ENCODE measurements at places on chromosomes 7 and 10.

- DNase-seq = peak; percentile 49
Measured at GRCh38 chr7:20064974-20065862, 152.0 kb downstream of the MACC1 start.

DNA sequence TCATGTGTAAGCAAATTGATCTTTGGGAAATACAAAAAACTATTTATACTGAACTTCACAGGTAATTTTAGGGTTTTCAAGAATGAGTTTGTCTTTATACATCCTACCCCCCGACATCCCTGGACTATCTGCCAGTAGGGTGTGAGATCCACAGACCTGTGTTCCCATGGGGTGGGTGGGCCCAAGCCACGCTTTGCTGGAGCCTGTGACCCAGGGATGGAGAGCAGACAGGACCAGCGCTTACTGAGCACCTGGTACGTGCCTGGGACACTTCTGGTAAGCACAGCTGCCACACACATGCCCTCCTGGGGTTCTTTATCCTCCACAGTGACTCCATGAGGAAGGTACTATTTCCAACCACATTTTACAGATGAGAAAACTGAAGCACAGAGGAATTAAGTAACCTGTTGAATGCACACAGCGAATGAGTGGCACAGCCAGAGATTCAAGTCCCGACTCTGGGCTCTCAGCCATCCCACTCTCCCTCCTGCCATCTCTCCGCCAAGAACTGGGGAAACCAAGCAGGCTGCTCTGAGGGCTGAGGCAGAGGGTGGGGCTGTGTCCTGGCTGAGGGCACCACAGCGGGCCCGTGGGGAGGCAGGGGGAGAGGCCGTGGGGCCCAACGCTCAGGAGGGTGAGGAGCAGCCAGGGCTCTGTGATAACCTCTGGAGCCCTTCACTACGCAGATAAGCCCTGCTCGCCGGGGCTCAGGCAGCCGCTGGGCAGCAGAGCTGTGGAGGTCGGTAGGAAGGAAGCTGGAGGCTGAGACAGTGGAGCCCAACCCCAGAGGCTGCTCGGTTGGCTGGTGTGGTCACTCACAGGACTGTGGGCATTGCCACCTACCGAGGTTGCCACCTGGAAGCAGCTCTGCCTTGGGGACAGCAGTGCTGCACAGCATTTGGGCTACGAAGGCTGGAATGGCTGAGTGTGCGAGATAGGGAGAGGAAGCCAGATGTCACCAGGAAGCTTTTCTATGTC is 124.2 kb downstream of the ARHGAP22 start:
- DNase-seq = no peak

DNA sequence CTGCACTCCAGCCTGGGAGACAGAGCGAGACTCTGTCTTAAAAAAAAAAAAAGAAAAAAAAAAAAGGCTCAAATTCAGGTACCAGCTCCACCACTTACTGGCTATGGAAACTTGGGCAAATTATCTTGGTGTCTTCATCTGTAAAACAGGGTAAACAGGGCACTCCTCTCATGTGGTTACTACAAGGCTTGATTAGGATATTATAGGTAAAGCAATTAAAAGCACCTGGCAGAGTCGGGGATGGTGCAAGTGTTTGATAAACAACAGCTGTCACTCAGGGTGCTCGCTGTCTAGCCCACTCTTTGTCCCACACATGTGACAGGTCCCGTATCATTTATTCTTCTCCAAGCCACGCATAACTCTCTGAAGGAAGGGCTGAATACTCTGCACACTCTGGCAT is 96.9 kb downstream of the SORBS1 start:
- DNase-seq = no peak

- DNase-seq = peak; percentile 50
Measured at GRCh38 chr7:3157566-3158287, 114.1 kb upstream of the CARD11 start.

GRCh38 chr10:29098423-29098822 is 190.4 kb upstream of the LYZL1 start:
- no peak for DNase-seq

- no peak for DNase-seq
Measured at GRCh38 chr7:108001764-108002725, 916 bp downstream of the LAMB1 start.

- DNase-seq = peak; percentile 16
Measured at GRCh38 chr7:97126483-97127171, 9.1 kb downstream of the SDHAF3 start.

- DNase-seq = no peak
Measured at GRCh38 chr10:30476511-30477155, 42.6 kb downstream of the MAP3K8 start.

DNA sequence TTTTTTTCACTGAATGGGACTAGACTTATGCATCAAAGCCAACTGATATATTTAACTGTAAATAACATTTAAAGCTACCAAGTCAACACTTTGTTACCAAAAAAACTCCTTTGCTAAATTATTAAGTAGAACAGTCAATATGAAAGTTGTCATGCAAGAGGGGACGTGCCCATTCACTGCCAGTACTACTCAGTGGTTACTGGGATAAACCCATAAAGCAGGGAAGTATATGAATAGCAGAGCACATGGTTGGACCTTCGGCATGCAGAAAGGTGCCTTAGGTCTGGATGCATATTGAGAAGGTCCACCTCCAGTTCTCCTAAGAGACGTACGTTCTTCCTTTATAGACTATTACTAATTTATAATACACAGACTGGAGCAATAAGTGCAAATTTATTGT is 120.1 kb downstream of the SVOPL start:
- DNase-seq = no peak

- DNase-seq = no peak
Measured at GRCh38 chr7:2513702-2514101, 5.9 kb upstream of the LFNG start.

- peak; percentile 49 for DNase-seq
Measured at GRCh38 chr7:33854801-33855350, 50.5 kb upstream of the BMPER start.

- no peak for DNase-seq
Measured at GRCh38 chr10:105025092-105025491, 384.0 kb downstream of the SORCS3 start.

GRCh38 chr10:89201345-89202032 is 5.6 kb downstream of the CH25H start:
- no peak for DNase-seq

GRCh38 chr7:27277628-27278027 is 35.0 kb downstream of the EVX1 start:
- peak; percentile 5 for DNase-seq

- DNase-seq = peak; percentile 20
Measured at GRCh38 chr10:71838264-71839211, 12.5 kb downstream of the PSAP start.

- DNase-seq = peak; percentile 9
Measured at GRCh38 chr7:151637781-151638261, 118.1 kb upstream of the RHEB start.

DNA sequence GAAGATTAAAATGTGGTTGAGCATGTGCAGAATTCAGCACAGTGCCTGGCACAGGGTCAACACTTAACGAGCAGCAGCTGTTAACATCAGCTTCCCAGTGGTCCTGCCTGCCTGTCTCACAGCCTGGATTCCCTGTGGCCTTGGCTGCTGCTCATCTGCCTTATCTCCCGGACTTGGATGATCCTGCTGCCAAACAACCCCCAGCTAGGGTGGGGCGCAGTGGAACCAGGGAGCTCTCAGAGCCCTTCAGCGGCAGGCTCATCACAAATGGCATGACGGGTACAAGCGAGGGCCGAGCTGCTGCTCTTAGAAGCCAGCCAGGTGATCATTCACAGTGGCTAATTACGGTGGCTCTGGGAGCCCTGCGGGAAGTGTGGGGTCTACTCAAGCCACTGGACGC is 13.0 kb upstream of the SMARCD3 start:
- DNase-seq = no peak

- DNase-seq = peak; percentile 90
Measured at GRCh38 chr10:124736491-124737136, 7.6 kb downstream of the FAM53B start.

Measured in fibroblast of pulmonary artery (primary cell).